ENCODE measurements at places on chromosomes 3 and 15. TPM values are rescaled to one million over a fixed set of nuclear protein-coding genes. Genes with fewer than 3 reads are reported as not detected.

The LNP1 gene
- total RNA-seq, result 1.4 TPM

The PIF1 gene
- 71.1 TPM for total RNA-seq

GRCh38 chr3:154112146-154112852, 8.9 kb upstream of the ARHGEF26 start:
- no peak for DNase-seq
- no peak overlapping the region for H3K4me3 ChIP-seq
- H3K4me1 ChIP-seq, result no peaks in the 10 kb centered on the region
- peaks cover 7% of the 10 kb centered on the region for H3K27me3 ChIP-seq
- no peak overlapping the region for H3K27ac ChIP-seq
- H3K36me3 ChIP-seq, result no peaks in the 10 kb centered on the region

- H3K27ac ChIP-seq, result peak overlapping the region; percentile 84
- H3K36me3 ChIP-seq, result peaks cover 10% of the 10 kb centered on the region
- peak; percentile 57 for DNase-seq
- peak overlapping the region; percentile 27 for H3K4me3 ChIP-seq
These were observed 5.5 kb downstream of the HHLA2 start for GRCh38 chr3:108301695-108302404.

GRCh38 chr3:68912376-68912775, 20.0 kb downstream of the TAFA4 start:
- no peaks in the 10 kb centered on the region for H3K4me1 ChIP-seq
- DNase-seq, result no peak
- H3K36me3 ChIP-seq, result no peaks in the 10 kb centered on the region

Data from activated CD8-positive, alpha-beta T cell treated with anti-CD3 and anti-CD28 coated beads, Interleukin-2, amount 10 ng/mL, durations not matched to agents 7 days and 5 days (primary cell).